Muscle of arm (tissue), 14 donors: ENCODE measurements at places on chromosomes 3 and 15.

- DNase-seq = no peak
Measured at GRCh38 chr3:198079771-198080520, 119.9 kb downstream of the LMLN start.

DNA sequence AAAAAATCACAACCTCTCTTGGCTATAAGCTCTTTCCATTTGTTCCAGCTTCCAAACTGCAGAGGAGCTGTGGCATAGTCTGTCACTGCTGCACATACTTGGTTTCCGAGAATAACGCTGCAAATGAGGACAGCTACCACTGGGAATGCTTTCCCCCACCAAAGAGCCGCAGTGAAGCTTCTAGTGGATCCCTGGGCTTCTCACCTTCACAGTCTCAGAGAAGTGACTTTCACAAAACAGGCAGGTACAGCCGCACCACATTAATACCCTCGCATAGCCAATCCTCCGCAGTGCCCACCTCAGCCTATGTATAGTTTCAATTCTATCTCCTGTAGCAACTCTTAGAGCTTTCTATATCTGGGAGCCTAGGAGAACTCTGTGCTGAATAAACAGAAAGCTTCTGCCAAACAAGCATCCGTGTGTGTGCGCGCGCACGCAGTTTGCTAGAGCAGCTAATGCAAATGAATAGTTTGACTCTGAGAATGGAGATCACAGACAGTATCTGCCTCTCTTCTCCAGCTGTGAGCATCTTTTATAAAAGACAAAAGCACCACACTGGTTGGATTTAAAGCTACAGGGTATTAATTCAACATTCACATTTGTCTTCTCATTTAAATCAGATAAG lies 81.9 kb upstream of the PLXND1 start:
- peak; percentile 72 for DNase-seq

GRCh38 chr15:63035253-63035652 lies 7.3 kb upstream of the TPM1 start:
- DNase-seq = no peak

GRCh38 chr15:63037976-63038720 lies 4.4 kb upstream of the TPM1 start:
- no peak for DNase-seq

GRCh38 chr3:149058602-149059001 lies 27.7 kb downstream of the HLTF start:
- no peak for DNase-seq

DNA sequence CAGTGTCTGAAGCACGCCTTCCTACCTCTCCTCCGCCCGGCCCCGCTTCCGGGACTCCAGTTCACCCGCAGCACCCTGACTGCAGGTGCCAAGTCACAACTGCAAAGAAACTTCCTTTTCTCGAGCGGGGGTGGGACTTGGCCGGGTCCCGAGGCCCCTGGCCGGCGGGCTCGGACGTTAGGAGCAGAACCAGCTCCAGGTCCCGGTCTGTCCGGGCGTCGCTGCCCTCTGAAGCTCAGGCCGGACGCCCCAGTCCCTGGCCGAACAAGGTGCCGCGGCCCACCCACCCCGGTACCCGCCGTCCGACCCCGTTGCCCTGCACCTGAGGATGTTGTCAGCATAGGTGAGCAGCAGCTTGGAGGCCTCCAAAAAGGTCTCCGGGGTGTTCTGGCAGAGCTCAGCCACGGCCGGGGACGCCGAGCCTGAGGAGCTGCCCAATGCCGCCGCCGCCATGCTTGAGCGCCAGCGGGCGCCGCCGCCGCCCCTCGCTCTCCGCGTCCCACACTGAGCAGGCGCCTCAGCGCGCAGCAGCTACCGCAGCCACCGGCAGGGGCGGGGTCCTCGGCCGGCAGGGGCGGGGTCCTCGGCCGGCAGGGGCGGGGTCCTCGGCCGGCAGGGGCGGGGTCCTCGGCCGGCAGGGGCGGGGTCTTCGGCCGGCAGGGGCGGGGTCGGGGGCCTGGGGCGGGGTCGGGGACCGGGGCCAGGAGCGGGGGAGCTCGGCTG lies at the start of gene NGLY1:
Gene NGLY1, minus strand, starts transcription at position 506 of the 723 bp plus-strand sequence. Its CDS starts 53 bp downstream, at position 453.
- DNase-seq = peak; percentile 78

- no peak for DNase-seq
Measured at GRCh38 chr3:171125010-171125409, 98.5 kb upstream of the SLC2A2 start.

DNA sequence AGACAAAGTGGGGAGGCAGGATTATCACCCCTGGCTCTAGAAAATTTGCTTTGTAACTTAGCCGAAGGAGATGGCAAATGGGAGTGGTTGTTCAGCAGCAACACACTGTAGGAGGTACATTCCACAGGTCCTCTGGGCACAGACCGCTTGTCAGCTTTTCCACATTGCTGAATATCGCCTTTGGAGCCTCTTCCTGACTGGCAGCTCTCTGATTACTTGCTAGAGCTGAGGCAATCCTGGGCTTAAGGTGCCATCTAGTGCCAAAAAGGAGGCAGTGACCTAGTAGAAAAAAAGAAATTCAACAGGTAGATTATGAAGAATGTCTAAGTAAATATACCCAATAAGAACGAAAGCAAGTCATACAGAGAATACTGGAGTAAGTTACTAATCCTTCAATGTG lies 13.1 kb upstream of the SCN5A start:
- no peak for DNase-seq

DNA sequence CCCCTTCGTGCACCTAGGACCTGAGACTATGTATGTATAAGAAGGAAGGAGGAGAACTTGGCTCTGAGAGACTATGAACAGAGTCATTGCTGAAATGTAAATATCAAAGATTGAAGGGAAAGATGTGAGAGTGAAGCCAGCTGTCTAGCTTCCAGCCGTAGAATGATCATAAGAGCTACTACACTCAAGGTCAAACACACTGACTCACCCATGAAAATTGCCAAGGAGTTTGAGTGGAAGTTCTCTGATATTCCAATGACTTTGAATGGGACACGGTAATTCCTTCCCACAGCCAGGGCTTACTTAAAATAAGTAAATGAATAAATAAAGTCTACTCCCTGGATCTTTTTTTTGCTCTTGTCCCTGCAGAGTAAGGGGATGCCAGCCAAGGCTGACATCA lies 398.9 kb upstream of the TPRG1 start:
- no peak for DNase-seq

GRCh38 chr3:128486681-128487537 lies 6.1 kb downstream of the GATA2 start:
- DNase-seq = no peak

DNA sequence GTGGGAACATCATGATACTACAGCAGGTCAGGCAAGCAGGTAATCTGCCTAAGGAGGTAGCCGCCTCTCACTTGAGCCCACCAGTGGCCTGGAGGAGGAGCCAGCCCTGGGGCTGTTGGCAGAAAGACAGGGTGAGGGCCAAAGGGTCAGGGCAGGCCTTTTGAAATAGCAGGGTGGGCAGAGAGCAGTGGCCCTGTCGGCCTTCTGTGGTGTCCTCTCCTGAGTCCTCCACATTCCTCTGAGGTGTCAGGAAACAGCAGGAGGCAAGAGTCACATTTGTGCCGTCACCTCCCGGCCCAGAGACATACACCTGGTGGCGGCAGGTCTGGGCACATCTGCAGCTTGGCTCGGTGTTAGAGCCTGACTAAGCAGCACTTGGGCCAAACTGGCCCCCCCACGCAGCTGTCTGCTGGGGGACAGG lies 3.9 kb upstream of the BNC1 start:
- no peak for DNase-seq

GRCh38 chr3:31613177-31613576 lies 80.5 kb downstream of the STT3B start:
- no peak for DNase-seq

DNA sequence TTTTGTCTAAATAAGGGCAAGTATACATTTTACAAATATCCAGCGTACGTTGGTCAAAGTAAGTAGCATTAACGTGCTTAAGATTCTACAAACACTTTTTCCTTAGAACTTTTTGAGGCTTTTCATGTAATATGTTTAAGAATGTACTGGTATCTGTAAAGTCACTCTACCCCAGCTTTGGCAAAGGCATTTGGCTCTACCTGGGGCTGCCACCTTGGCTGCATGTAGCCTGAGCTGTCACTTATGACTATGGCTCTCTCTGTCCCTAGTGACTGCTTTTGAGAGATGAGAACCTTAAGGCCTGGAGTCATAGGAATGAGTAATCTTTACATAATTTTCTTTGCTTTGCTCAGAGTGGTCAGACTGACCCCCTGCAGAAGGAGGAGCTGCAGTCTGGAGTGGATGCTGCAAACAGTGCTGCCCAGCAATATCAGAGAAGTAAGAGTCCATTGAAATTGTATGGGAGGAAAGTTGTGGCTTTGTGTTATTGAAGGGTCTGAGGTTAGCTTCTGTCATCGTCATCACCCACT lies 61.2 kb downstream of the IQGAP1 start:
- no peak for DNase-seq

DNA sequence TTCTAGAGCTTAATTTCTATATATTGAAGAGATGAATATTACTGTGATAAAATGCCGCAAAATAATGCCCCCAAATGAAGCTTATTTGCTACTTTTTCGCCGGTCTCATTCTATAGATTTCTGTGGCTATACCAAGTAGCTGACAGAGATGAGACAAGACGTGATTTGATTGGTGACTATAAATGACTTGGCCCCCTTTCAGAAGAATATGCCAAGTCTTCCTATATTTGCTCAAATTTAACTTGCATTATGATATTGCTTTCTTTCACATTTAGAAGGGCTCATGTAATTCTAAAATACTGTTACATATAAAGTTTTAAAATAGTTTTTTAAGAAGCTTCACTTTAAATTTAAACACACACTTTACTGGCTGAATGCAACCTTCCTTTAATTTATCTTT lies 180.1 kb downstream of the SUCLG2 start:
- no peak for DNase-seq

DNA sequence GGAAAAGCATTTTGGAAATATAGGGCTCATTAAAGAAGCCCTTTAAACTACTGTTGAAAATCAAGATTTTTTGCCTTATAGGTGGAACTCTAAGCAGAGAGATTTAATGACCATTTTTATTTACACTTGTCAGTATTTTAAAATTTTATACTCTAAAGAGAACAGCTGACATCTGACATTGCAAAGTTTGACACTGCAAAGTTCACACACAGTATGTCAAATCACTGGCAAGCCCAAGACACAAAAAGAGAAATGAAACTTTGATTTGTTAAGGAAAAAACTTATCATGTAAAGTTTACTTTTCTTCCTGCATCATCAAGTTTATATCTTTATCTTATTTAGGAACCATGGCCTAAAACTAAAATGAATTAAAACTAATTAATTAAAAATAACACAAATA lies 40.2 kb downstream of the DPH6 start:
- DNase-seq = no peak

- peak; percentile 45 for DNase-seq
Measured at GRCh38 chr3:184134746-184135148, 411 bp upstream of the EIF2B5 start.

- no peak for DNase-seq
Measured at GRCh38 chr15:61337541-61337940, 108.4 kb upstream of the RORA start.

DNA sequence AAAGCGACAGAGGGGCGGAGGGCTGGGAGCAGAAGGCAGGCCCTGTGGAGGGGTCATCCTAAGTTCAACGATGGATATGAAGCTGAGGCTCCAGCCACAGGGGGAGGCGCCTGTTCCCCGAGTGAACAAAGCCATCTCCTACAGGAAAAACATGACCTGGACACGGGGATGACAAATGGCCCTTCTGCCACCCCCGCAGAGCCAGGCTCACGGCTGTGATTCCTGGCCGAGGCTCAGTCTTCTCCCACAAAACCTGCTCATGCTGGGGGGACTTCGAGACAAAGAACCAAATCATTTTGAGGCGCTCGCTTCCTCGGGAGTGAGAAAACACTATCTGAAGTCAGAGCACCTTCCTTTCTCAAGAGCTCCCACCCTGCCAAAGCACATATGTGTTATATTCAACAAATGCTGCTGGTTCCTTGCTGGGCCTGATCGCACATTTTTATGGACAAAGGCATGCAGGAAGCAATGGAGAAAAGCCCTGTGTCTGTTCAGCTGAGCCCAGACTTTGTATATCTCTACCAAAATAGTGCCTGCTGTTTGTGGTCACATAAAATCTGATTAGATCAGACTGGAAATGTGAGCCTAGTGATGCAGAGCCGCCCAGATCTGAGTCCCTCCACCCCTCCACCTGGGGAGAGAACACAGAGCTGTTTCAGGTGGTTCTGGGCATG lies 5.6 kb downstream of the RBP1 start:
- no peak for DNase-seq

- no peak for DNase-seq
Measured at GRCh38 chr3:141280086-141280485, 48.5 kb downstream of the PXYLP1 start.

- DNase-seq = no peak
Measured at GRCh38 chr15:88979674-88980073, 66.5 kb upstream of the MFGE8 start.

DNA sequence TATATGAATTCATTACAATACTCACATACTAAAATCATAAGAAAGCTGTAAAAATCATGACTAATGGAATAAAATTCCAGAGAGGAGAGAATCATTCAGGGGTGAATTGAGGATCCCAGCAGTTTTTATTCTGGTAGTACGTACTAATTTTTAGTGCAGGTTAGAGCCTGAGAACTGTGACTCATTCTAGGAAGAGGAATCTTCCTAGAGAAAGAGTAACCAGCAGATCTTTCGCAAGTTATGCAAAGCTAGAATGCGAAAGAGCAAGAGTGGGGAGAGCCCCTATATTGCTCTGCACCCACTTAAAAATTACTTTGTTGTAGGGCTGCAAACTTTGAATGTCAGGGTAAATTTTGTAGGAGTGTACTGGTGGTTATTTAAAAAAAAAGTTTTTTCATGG lies 303.6 kb upstream of the ARPP21 start:
- DNase-seq = no peak

- DNase-seq = no peak
Measured at GRCh38 chr15:79659691-79660090, 227.6 kb downstream of the MINAR1 start.

GRCh38 chr3:125080077-125080476 lies 24.3 kb upstream of the HEG1 start:
- no peak for DNase-seq

DNA sequence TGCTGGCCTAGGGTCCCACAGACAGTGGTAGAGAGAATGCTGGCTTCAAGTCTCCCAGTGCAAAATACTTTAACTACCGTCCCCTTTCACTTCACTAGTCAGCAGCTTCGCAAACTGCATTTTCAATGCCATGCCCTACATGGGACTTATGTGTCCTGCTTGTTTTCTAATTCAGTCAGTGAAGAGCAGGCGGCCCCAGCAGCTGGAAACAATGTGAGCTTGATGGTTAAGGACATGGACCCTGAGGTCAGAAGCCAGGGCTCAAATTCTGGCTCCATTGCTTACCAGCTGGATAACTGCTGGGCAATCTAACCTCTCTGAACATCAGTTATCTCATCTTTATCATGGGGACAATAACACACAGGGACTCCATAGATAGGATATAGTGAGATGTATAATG lies 58.4 kb downstream of the SLC12A8 start:
- DNase-seq = no peak

- DNase-seq = no peak
Measured at GRCh38 chr3:53552730-53553129, 58.3 kb downstream of the CACNA1D start.
